NCI-H1436 (cell line): ENCODE measurements at places on chromosomes 1 and 21.

DNA sequence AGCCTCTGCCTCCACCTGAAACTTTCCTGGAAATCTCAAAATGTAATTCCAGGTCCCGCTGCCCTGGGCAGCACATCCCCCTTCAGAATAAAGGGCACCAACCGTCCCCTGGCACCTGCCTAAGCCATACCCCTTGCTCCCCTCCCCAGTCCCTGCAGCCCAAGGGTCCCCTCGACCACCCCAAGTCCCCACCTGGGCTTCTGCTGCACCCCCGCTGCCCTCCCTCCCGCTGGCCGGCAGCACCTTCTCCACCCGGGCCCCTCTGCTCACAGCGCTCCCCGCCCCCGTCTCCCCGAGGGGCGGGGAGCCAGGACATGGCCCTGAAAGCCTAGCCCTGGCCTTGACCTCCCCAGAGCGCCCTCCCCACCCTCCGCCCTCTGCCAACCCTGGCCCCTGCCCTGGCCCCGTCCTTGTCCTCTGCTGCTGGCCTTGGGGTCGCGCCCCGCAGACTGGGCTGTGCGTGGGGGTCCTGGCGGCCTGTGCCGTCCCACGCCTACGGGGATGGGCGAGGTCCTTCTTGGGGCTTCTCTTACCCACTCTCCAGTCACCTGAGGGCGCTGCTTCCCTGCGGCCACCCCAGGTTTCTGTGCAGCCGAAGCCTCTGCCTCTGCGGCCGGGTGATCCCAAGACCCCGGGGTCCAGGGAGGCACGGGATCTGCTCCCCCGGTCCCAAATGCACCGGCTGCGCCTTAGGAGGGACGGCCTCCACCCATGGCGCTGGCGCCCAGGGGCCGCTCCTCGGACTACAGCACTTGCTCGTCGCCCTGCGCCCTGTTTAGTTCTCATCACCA lies 41.7 kb downstream of the WDR4 start:
- no peak for DNase-seq

GRCh38 chr1:28326515-28326914 lies 2.3 kb upstream of the MED18 start:
- DNase-seq: no peak

DNA sequence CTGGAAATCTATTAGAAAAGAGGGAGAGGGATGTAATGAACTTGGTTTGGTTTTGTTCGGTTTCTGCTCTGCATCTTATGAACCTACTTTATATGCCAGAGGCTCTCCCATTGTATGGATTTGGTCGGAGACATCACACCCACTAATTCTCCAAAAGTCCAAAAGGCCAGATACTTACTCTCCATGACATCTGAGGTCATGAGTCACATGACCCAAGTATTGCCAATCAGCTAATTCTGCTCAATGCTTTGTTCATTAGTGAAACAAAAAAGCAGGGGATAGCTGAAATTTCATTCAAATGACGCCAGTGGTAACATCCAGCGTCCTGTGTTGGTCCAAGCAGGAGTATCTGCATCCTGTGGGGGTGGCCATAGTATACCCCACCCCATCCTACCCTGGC lies 173.6 kb downstream of the TRIM33 start:
- no peak for DNase-seq

- DNase-seq: no peak
Observed at GRCh38 chr1:62307895-62308492, 11.2 kb downstream of the KANK4 start.

- DNase-seq: no peak
Observed at GRCh38 chr1:201536558-201536957, 2.4 kb upstream of the NAV1 start.

DNA sequence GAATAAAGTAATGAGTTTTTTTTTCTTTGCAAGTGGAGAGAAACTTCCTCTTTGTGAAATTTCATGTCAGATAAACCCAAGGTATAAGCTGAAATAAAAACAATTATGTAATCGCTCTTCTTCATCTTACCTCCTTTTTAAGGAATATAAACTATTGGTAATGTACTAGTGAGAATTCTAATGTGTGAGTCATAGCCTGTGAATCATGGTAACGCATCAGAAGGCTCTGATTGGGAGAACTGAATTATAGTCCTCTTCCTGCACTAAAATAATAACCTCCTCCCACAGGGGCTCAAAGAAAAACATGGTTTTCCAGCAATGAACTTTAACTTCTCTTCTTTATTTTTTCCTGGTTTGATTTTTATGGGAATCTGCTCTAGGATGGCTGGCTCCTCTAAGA lies 57.1 kb upstream of the COX20 start:
- DNase-seq: no peak

DNA sequence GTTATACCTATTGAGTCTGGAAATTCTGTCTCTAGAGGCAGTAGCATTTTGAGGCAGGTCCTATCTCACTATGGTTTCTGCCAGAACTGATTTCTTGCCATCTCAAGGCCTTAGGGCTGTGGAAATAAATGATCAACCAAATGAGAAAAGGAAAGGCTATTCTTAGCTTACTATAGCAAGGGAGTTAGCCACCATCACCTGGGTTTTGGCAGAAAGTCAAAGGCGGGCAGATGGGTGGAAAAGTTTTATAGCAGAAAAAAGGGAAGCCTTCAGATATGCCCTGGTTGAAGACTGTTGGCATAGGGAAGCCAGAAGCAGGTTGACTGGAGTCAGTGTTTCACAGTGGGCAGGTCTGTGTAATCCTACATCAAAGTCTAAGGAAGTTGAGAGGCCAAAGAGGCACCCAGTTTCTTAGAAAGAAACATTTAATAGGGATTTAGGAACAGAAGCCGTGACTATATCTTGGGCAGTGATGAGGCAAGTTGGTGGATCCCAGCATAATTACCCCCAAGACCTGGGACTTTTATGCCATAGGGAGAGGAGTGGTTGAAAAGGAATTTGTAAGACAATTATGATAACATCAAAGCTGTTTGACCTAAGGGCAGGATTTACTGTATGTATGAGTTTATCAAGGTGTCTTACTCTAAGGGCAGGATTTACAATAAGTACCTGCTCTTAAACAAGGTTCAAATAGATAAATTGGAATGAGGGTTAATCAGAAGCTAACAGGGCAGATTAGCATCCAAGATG lies 29.7 kb downstream of the CTH start:
- DNase-seq: no peak

DNA sequence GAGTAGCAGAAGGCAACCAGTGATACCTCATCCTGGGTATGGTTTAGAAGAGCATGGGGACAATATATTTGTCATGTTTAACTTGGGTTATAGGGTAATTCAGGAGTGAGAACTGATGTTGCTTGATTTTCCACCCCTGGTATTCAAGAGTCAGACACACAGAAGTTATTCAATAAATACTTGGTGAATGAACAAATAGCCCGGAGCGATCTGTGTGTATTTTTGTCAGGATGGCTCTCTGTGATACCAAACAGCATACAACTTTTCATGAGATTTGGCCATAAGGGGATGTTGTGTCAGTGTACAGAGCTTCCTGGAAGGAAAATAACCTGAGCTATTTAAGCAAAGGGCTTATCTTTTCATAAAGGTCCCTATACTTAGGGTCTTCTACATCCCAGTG lies 270.2 kb upstream of the C1orf87 start:
- no peak for DNase-seq

DNA sequence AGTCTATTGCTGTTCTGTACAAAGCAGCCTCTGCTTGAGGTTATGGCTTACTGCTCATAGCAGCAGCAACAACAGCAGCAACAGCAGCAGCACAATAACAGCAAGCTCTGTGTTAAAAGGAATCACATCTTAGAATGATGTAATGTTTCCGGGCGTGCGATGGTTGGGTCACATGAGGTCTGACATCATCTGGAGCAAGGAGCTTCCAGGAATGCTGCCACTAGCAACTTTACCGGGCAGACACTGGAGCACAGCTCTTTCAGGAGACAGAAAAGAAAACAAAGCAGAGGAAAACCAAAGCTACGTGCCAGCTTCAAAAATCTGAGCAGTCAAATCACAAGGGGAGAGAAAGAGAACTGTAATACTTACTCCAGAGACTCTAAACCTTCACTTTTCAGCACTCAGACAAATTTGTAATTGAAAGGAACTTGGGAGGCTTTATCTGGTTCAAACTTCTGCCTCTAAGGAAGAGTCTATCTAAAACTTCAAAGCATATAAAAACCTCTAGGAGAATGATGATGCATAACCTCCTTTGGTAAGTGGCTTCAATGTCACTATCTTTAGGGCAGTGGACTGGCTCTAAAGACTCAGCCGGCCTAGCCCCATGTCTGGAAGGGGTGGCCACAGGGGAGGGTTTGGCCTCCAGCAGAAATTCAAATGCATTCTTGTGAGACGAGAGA lies 28.3 kb upstream of the RAB3GAP2 start:
- DNase-seq: peak; percentile 33

DNA sequence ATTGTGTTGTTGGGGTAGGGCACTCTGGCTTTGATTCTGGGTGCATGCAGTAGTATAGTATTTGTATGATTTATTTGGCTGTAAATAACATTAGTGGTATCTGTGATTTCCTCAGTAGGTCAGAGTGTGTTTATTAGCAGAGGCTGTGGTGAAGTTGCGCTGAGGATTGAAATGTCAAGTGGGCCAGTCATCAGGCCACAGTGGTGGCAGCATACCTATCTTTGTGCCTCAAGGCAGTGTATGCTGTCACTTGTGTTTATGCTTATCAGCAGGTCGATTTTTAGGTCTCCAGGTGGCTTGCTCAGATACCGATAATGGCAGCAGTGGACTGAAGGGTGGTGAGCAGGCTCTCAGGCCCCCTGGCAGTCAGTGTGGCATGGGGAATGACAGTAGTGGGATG lies 11.3 kb downstream of the LY9 start:
- no peak for DNase-seq

DNA sequence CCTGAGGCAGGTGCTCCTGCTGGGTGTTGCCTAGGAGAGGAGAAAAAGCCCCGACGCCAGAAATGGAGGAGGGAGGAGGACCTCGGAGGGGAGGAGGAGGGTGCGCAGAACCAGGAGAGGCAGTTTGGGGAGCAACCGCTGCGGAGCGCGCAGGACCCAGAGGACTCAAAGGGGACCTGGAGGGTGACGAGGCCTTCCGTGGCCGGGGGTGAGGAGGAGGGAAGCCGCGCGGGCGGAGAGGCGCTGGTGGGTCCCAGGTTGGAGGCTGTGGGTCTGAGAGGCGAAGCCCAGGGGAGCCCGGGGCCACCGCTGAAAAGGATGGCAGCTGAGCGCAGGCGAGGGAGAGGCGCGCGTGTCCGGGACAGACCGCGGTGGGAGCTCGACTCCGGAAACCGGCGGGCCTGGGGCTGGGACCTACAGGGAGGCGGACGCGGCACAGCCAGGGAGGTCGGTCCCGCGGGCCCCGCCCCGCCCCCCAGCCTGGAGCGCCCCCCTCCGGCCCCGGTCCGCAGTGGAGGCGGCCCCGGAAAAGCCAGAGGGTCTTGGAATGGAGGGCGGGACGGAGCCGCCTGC lies 15.1 kb downstream of the RNF223 start:
- no peak for DNase-seq

DNA sequence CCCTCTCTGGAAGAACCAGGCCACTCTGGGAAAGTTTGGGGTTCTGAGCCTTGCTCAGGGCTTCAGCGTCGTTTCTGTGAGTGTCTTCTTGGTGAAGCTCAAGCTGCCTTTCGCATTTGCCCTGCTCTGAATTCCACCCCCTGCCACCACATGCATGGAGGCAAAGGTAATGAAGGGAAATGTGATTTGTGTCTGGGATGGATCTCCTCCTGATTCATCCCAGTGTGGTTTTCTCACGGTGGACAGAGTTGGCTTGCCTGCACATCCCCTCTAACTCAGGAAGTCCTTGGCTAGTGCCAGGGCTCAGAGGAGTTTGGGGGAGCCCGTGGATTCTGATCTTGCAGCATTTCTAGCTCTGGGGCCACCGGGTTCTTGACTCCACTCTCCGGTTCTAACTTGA lies 173.6 kb upstream of the RAB4A start:
- DNase-seq: no peak

DNA sequence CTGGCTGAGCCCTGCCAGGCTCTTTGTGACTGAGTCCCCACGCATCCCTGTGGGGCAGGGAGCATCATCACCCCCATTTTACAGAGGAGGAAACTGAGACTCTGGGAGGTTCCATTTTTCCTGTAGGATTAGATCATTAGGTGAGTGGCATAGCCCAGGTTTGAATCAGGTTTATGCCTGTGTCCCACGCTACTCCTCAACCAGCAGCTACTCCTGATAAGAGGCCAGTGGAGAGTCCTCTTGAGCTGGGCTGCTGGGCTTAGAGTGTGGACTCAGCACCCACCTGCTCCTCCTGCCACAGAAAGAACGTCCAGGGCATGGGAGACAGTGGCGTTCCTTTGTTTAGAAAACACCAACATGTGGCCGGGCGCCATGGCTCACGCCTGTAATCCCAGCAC lies 30.7 kb downstream of the TNFRSF1B start:
- no peak for DNase-seq

- DNase-seq: no peak
Observed at GRCh38 chr1:29057700-29058099, 66.0 kb downstream of the TMEM200B start.

DNA sequence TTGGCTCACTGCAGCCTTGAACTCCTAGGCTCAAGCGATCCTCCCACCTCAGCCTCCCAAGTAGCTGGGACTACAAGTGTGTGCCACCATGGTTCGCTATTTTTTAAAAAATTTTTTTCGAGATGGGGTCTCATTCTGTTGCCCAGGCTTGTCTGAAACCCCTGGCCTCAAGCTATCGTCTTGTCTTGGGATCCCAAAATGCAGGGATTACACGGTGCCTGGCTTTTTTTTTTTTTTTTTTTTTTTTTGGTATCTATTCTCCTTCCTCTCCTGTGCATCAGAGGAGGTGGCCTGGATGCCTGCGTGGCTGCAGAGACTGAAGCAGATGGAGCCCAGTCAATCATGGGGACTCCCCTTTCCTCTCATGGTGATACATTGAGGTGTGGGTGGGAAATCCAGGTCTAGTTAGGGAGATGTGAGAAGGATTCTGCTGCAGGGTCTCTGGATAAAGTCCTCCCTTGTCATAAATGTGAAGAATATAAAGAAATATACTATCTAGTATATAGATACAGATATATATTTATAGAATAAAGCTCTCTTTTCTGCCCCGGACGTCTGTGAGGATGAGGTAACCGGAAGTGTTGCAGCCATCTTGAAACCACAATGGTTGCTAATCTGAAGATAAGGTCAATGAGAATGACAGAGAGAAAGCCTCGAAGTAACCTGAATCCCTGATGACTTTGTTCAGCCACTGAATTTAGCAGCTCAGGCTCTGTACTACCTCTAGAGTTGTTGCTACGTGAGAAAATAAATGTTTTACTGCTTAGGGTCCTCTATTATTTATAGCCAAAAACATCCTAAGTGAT lies 19.5 kb upstream of the RGSL1 start:
- no peak for DNase-seq

GRCh38 chr1:198465201-198466144 lies 75.0 kb downstream of the ATP6V1G3 start:
- peak; percentile 58 for DNase-seq

- no peak for DNase-seq
Observed at GRCh38 chr1:178932552-178932906, 61.7 kb upstream of the ANGPTL1 start.

GRCh38 chr21:39776589-39776988 lies 31.6 kb downstream of the IGSF5 start:
- no peak for DNase-seq

DNA sequence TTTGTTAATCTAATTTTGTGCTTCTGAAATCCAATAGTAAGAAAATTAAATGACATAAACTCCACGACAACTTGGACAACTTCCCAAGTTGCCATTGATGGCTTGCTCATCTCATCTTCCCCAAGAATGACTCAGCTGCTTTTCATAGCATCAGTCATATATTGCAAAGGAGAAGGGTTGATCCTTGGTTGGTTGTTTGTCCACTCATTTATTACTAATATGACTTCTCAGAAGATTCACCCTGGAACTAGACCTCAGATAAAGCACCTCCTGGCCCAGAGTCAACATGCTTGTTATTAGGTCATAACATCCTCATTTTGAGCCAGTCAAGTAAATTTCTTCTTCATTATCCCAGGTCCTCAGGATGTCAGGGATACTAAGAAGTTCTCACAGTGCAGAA lies 2.3 kb upstream of the LCE3D start:
- no peak for DNase-seq

GRCh38 chr1:207973898-207974568 lies 63.1 kb upstream of the CD34 start:
- no peak for DNase-seq
